Articular chondrocyte of knee joint (primary cell): ENCODE measurements at places on chromosomes 16 and 17. TPM values are rescaled to one million over a fixed set of nuclear protein-coding genes. Genes with fewer than 3 reads are reported as not detected.

The HSD17B1 gene
- total RNA-seq: 0.39 and 0.86 TPM in 2 replicates

The TTYH2 gene
- 1.3 and 1.8 TPM in 2 replicates for total RNA-seq

The PERCC1 gene
- not detected in 2 replicates for total RNA-seq

The TP53TG3F gene
- not detected in 2 replicates for total RNA-seq

The NPIPB6 gene
- 0.65 TPM in 1 of 2 replicates, not detected in the other for total RNA-seq

The SUPT4H1 gene
- total RNA-seq: 38.2 and 44.0 TPM in 2 replicates
